ENCODE measurements at places on chromosomes 6 and 20. TPM values are rescaled to one million over a fixed set of nuclear protein-coding genes. Genes with fewer than 3 reads are reported as not detected.

DNA sequence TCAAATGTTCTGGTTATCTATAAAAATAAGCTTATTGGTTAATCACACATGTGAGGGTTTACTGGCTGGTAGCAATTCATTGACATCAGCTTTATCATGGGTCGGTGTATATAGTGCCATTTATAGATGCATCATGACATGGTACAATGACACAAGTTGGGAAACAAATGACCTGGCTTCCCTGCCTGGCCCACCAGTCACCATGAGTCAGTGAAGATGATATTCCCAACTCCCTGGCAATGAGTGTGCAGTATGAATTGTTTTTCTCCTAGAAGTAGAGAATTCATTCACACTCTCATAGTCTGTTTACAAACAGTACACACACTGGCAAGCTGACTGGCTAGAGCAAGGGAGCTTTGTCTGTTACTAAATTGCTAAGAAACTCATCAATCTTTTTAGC lies 37.2 kb upstream of the CALHM6 start:
- no peak for DNase-seq

DNA sequence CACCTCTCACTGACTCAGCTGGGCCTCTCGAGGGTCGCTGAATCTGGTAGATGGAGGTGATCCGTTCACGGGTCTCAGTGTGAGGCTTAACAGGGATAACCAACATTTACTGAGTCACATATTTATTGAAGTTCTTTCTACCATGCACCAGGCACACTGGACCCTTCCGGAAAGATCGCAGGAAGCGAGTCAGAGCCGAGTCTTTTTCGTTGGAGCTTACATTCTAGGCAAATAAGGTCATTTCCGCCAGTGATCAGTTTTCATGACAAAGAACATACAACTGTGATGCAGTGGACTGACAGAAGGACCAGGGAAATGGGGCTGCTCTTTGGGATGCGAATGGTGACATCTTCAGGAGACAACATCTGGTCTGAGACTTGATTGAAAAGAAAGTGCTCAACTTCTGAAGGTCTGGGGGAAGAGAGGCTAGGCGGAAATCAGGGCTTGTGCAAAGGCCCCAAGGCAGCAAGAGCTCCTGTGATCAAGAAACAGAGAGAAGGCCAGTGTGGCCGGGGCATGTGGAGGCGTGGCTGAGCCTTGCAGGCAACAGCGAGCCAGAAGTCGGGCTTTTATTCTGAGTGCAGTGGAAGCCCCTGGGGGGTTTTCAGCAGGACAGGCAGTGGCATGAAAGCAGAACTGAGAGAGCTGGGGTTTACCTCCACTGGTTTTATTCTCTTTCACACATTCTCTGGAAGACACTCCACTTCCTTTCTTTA lies 56.7 kb downstream of the APCDD1L start:
- DNase-seq, result no peak

- DNase-seq, result peak; percentile 39
These were observed 6.3 kb downstream of the OR2A4 start for GRCh38 chr6:131694832-131695426.

DNA sequence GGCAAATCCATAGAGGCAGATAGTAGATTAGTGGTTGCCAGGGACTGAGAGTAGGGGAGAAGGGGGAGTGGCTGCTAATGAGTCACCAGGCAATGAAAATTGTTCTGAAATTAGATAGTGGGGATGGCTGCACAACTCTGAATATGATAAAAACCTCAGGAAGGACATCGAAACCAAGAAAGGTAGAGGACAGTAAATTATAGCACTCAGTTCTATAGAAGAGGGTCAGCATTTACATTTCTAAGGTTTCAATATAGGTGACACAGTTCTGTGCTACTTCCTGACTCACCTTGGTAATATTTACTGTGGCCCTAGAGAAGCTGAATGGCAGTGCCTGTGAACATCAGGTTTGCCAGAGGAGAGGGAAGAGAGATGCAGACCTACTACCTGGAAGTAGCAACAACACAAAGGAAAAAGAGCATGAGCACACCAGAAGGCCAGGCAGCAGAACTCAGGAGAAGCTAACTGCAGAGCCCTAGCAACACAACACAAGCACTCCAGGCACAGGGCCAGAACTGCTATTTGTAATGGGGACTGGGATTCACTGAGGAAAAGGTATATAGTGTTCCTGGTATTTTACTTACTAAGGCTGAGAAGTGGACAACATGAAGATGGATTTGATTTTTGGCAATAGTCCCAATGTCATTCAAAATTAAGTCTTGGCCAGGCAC lies 75.9 kb downstream of the PLCG1 start:
- no peak for DNase-seq

DNA sequence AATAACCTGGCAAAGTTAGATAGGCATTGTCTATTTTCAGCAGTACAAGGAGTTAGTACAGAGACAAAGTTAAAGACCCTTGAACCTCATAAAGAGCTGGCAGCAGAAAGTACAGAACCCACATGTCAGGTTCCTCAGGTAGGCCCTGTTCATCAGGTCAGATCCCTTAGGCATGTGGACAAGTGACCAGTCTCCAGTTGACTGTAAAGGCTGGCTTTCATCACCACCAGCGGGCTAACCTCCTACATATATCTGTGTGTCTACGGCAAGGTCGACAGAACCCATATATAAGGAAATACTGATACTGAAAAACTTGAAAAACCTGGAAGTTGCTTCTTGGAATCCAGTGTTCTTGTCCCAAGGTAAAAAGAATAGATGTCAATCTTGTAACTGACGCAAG lies 223.1 kb upstream of the SGK1 start:
- DNase-seq, result no peak

Gene ATP5F1E
- 21.6 TPM for total RNA-seq

GRCh38 chr6:90249034-90249433 lies 47.6 kb downstream of the BACH2 start:
- no peak for DNase-seq

Gene ELOVL4
- 60.1 TPM for total RNA-seq

DNA sequence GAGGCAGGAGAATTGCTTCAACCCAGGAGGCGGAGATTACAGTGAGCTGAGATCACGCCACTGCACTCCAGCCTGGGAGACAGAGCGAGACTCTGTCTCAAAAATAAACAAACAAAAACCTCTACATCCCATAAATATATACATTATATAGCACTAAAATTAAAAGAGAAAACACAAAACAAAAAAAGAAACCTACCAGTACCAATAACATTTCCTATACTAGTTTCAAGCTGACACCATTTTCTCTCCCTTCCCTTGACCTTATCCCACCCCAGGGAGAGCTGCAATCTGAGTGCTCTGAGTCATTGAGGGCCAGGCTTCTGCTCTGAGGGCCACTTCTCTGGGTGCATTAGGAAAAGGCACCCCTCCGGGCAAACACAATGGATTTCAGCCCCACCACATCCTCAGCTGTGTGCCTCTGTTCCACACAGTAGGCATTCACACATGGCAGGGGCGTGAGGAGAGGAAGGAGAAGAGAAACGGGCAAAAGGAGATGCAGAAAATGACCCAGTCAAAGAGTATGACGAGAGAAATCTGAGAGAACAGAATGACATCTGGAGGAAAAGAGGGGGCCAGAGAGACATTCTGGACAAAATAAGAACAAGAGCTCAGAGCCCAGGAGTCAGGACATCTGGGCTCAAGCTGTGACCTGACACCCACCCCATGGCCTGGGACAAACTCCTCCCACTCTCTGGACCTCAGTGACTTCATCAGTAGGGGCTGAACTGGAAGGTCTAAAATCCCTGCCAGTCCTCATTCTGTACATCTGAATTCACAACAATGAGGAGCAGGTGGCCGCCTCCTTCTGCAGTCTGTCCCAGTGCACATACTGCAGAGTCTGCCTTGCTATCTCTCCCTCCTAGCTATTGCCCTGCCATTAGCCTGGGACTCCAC lies 18.2 kb downstream of the TRIM26 start:
- no peak for DNase-seq

Gene ACTL10
- total RNA-seq, result 0.49 TPM

DNA sequence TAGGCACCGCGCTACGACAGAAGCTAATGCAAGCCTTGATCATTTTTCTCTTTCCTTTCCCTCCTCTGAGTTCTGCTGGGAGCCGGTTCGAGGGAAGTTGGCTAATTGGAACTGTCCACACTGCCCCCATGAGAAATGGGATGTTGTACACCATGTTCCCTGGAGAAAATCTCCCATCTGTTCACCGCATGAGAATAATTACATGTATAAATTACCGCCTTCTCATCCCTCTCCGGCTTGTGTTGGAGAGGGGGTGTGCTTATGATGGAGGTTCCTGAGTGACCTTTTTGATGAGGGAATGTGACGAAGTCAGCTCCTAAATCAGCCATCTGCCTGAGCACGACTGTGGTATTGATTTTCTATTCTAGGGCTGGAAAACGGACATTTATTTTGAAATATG lies 320.2 kb upstream of the SULF2 start:
- DNase-seq, result no peak

- DNase-seq, result no peak
These were observed 18.1 kb upstream of the ZSCAN9 start for GRCh38 chr6:28206928-28207509.

GRCh38 chr20:45834797-45835161 lies 1.2 kb downstream of the SNX21 start:
- no peak for DNase-seq

GRCh38 chr6:139863346-139863745 lies 488.9 kb upstream of the CITED2 start:
- DNase-seq, result no peak

- no peak for DNase-seq
These were observed 3.1 kb downstream of the PCED1A start for GRCh38 chr20:2837221-2837960.

GRCh38 chr6:15293674-15294073 lies 47.8 kb downstream of the JARID2 start:
- DNase-seq, result no peak

DNA sequence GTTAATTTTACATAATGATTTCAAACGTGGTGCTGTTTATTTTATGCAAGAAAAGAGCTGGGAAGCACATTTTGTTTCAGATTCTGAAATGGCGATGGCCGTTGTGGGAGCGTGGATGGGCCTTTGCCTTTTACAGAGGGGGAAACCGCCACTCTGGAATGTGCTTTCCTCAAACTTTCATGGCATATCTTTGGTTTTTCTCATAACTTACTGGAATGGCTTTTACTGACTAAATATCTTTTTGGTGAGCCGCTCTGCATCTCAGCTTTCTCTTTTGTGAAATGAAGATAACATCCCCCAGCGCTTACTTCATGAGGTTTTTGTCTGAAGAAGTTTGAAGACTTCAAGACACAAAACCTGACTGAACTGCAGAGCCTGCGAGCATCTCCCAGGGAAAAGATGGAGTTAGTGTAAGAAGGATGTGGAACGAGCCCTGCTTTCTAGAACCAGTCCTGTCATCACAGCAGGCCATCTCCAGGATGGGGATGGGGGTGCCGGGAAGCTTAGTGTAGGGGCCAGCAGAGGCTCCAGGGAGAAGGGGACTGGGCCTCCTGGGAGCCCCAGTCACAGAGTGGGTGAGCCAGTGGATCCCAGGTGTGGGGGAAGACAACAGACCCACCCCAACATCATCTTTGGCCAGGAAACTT lies 61.8 kb upstream of the TIAM2 start:
- DNase-seq, result no peak

- no peak for DNase-seq
These were observed 98.8 kb upstream of the BEND6 start for GRCh38 chr6:56856036-56856580.

DNA sequence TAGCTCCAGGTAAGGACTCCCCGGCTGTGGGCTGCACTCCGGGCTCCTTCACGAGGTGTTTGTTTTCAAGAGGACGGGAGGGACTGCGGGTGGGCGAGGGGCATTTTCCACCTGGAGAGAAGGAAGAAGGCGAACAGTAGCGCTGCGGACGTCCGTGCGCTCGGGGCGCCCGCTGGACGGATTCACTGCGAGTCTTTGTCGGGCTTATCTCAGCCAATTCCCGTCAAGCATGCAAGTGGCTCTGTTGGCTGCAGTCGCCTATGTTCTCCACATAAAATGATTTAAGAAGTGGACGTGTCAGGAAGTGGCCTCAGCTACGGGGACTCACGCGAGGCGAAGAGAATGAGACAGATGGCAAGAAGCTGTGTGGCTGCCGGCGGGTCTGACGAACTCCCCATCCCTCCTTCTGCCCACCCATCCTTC lies 332 bp downstream of the GRIK2 start:
- DNase-seq, result no peak

Gene BTNL2
- total RNA-seq, result not detected

DNA sequence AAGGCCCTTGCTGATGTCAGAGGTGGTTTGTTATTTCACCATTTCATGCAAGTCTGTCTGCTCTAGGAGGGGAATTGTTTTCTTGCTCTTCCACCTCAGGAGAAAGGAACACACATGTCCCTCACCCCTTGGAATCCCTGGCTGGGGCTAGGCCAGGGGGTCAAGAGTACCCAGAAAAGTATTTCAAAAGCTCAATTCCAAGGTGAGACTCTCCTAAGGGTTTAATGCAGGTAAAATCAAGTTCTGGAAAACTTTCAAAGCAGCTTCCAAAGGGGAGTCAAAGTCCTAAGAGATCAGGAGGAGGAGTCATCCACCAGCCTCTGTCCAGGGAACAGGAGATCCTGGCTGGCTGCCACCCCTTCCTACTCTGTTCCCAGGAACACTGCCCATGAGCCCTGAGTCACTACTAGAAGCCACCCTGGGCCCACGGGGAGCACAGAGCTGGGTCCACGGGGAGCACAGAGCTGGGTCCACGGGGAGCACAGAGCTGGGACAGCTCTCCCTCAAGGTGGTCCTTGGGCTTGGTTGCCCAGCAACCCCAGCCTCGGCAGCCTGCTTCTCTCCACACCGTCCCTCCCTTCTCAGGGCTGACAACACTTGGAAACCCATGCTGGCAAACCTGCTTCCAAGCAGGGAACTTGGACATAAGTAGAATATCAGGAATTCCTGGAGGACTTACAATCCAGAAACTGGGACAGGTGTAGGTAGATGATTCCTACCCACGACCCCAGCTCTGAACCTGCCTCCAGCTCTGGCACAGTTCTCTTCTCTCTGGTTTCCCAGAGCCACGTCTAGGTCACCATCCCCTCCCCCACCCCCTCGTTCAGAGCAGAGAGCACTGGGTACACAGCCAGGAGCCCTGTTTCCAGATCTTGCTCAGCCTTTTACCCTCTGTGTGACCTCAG lies 35.3 kb upstream of the CDKN1A start:
- no peak for DNase-seq

DNA sequence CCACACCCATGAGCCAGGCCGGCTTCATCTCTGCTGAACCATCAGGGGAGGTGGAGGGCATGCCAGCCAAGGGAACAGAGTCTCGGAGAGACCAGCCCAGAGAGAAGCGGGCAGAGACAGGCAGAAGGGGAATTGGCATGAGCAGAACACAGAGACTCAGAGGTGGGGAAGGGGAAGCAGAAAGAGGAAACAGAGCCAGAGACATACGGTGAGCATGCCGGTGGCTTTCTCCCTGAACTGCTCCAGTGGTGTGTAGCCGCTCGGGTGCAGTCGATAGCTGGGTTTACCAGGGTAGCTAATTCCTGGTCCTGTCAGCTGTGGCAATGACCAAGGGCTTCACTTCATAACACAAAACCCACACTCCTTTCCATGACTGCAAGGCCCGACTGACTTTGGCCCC lies 83.6 kb upstream of the CCDC167 start:
- no peak for DNase-seq

- no peak for DNase-seq
These were observed 72.4 kb downstream of the FYN start for GRCh38 chr6:111800821-111801220.

GRCh38 chr6:24990236-24990845 lies 54.6 kb upstream of the RIPOR2 start:
- DNase-seq, result no peak

GRCh38 chr6:118697554-118697953 lies 46.2 kb upstream of the CEP85L start:
- DNase-seq, result no peak
